ENCODE measurements at places on chromosomes 11 and 22. TPM values are rescaled to one million over a fixed set of nuclear protein-coding genes. Genes with fewer than 3 reads are reported as not detected.

Gene CRYBA4
- total RNA-seq, result not detected

Gene RSF1
- 64.8 TPM for total RNA-seq

Gene OR51I1
- not detected for total RNA-seq

Gene P2RY6
- not detected for total RNA-seq

Gene CD248
- 85.5 TPM for total RNA-seq

Gene MAP6
- not detected for total RNA-seq

DNA sequence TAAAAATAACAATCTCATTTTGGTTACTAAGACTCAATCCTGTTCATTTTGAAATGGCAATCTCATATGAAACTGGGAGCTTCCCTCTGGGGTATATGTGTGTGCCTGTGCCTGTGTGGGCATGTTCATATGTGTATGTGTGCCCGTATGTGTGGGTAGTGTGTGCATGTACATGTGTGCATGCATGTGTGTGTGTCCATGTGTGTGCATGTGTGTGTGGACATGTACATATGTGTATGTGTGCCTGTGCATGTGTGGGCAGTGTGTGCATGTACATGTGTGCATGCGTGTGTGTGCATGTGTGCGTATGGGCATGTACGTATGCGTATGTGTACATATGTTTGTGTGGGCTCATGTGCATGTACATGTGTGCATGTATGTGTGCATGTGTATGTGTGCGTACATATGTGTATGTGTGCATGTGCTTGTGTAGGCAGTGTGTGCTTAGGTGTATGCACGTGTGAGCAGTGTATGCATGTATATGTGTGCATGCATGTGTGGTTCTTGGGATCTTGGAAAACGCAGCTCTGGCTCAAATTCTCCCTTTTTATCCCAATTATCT lies 24.5 kb upstream of the CACNG2 start:
- DNase-seq, result no peak

DNA sequence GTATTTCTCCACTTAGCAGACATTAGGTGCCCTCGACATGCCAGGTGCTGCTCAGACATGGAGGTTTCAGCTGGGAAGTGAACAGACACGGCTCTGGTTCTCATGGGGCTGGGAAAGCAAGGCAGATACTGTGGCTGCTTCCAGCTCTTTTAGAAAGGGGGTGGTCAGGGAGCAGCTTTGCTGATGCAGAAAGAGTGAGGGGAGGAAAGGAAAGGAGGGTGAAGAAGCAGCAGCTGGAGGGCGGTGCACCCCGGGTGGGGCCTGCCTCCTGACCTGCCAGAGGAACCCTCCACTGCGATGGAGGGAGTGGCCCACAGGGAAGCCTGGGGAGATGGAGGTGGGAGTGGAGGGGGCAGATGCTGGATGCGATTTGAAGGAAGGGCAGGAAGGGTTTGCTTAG lies 76.8 kb downstream of the MORC2 start:
- DNase-seq, result no peak

GRCh38 chr11:14390669-14391068 lies 31.7 kb upstream of the RRAS2 start:
- no peak for DNase-seq

DNA sequence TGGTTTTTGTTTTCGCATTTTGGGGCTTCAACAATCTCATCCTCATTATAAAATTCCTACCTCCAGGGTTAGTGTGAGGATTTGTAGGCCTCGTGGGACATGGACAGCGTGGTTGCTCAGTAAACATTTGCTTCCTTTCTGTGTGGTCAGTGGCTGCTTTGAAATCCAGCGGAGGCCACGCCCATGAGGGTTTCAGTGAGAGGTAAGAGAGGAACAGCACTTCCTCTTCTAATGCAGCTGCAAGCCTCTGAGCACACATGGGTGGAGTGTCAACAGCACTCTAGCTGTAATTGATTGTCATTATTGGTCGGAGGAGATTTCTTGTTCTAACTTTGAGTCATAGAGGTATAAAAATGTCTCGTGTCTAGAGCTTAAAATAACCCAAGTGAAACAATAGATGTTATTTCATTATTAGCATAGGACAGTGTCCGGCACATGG lies 6.0 kb upstream of the ARHGAP42 start:
- DNase-seq, result peak; percentile 45

DNA sequence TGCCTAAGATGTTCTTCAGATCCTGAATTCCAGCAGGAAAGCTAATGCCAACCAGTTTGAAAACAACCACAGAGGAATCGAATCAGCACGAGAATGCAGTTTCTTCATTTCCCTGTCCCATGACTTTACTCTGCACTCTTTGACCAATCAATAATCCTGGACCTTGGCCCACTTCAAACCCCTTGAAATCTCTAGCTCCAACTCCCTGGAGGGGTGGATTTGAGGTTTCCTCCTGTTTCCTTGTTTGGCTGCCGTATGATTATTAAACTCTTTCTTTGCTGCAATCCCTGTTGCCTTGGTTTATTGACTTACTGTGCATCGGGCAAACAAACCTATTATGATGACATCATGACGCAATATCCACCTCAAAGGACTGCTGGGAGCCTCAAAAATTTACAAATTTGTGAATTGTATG lies 109.3 kb downstream of the FBXO7 start:
- DNase-seq, result no peak

- DNase-seq, result no peak
These were observed 256.3 kb downstream of the BRD1 start for GRCh38 chr22:49571326-49571725.

DNA sequence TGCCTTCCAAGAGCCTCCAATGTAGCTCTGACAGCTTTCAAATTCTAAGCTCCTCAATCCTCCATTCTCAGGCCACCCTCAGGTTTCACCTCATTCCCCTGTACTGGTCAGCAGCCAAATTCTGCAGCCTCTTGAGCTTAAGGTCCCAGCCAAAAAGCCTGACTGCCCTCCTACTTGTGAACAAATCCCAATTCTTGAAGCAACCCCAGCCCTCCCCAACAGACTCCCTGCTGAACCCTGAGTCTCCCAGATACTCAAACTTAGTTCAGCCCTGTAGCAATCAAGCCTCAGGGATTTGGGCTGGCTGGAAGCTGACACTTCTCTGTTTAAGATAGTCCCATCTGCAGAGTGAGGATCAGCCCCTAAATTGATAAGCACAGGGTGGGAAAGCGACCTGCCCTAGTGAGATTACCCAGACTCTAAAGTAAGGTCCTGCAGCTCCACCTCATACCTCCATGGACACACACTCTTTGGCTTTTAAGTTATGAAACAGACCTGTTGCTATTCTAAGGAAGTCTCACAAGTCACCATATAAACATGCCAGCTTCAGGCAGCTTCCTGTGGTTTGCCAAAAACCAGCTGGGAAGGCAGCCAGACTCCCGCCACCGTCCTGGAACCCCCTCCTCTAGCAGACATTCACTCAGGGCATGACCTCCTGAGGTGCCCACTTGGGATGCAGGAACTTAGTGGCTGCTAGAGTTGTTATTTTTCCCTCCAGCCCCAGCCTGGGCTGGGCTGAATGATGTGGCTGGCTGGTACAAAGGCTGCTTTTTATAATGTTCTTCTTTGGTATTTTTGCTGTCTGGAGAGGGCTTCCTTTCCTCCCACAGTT lies 82.5 kb upstream of the PICALM start:
- DNase-seq, result no peak

DNA sequence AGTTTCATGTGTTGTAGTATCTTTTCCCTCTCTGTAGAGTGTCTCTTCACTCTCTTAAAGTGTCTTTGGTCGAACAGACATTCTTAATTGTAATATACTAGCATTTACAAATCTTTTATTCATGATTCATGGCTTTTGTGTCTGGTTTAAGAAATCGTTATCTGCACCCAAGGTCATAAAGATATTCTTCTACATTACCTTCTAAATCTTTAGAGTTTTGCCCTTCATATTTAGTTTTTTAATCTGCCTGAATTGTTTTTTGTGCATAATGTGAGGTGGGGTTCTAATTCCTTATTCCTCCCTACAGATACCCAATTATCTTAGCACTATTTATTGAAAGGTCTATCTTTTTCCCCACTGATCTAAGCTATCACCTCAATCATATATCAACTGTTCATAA lies 9.0 kb upstream of the NNMT start:
- no peak for DNase-seq

- no peak for DNase-seq
These were observed 67.2 kb upstream of the RCN1 start for GRCh38 chr11:32023370-32024305.

DNA sequence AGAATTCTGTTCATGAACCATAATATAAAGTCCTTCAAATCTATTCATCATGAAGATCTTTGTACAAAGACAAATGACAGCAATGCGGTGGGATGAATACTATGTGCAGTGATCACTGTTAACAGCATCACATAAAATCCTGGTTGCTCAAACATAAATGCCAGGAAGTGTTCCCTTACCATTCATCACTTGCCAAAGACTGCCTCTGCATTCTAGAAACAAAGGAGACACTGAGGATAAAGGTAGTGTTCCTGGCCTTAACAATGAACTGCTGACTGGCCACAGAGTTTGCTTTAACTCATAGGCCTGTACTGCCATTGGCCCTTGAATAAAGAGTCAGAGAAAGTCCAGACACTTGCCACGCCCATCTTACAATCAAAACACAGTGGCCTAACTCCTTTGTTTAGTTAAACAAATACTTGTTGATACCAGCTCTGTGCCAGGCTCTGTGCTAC lies 29.5 kb downstream of the C2CD3 start:
- DNase-seq, result no peak

DNA sequence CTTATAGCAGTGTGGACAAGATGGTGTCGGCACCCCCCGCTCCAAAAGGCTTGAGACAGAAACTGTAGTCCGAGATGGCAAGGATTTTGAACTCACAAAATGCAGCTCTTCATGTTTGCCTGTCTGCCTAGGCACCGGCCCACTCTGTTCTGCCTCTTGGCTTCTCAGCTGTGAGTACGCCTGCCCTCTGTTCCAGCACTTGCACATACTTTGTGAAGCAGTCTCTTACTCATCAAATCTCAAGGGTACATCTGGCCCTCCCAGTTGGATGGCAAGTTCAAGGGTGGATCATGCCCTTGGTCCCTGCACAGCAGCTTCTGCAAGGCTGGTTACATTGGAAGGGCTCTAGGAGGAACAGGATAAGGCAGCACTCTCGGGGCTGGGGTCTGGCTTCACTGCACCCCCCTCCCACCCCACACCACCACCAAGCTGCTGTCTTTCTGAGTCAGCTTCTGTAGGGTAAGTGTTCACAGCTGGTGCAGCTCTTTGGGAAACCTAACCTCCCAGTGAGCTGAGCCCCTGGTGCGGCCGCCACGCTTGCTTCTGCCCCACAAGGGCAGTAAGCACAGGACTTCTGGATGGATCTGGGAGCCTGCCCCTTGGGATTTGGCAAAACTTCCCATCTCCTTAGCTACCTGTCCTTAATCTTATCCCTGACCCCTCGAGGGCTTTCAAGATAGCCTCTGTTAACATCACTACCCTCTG lies 37.2 kb downstream of the FAM83F start:
- DNase-seq, result no peak

DNA sequence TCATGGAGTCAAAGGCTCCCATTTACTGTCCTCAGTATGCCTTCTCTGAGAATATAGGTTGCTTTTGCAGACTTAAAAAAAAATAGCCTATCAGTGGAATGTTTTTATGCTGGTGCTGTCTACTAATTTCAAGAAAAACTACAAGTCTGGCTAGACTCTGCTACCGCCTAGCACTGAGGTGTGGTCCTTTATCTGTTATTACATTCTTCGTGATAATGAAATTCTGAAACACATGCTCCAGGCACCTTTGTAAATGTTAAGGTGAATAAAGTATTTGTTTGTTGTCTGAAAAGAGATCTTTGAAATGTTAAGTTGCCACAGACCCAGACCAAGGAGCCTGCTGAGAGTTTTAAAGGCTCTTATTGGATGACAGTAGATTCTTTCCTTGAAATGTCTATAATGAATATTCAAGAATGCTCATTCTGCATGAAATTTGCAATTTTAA lies 95.3 kb downstream of the DBX1 start:
- no peak for DNase-seq

DNA sequence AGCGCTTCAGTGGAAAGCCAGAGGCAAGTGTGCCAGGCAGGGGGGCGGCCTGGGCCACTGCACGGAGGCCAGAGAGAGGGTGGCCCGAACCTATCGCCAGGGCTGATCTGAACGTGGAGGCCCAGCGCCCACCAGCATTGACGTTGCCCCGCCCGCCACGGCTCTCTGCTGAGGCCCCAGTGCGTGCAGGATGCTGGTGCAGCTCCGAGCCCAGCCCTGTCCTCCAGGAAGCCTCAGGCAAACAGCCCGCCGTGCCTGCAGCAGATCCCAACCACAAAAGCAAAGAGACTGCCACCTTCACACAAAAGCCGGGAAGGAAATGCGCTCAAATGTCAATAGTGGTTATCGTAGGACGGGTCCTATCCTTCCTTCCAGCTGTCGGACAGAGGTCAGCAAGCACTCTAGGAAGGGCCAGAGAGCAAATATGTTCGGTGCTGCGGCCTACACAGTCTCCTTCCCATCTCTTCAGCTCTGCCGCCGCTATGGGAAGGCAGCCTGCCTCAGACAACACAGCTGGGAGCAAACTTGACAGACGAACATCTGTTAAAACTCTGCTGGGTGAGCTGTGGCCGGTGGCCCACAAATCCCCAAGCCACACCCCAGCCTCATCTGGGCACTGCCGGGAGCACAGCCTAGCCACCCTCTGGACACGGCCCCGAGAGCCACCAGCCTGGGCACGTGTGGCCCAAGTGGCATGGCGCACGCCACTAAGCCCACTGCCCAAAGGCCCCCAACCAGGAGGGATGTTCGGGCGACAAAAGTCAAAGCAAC lies 146.2 kb downstream of the CRYBB2 start:
- no peak for DNase-seq

GRCh38 chr11:126839496-126839895 lies 161.1 kb downstream of the KIRREL3 start:
- no peak for DNase-seq

Data from activated naive CD8-positive, alpha-beta T cell treated with anti-CD3 and anti-CD28 coated beads, Interleukin-2, amount 10 ng/mL, durations not matched to agents 7 days and 5 days (primary cell).